ENCODE measurements at places on chromosomes 5 and 9.

- no peak for DNase-seq
Measured at GRCh38 chr5:83924171-83924570, 203.5 kb upstream of the HAPLN1 start.

- DNase-seq, result no peak
Measured at GRCh38 chr5:74194196-74194595, 446.3 kb downstream of the ENC1 start.

- no peak for DNase-seq
Measured at GRCh38 chr5:91189480-91190313, 193.4 kb downstream of the ARRDC3 start.

DNA sequence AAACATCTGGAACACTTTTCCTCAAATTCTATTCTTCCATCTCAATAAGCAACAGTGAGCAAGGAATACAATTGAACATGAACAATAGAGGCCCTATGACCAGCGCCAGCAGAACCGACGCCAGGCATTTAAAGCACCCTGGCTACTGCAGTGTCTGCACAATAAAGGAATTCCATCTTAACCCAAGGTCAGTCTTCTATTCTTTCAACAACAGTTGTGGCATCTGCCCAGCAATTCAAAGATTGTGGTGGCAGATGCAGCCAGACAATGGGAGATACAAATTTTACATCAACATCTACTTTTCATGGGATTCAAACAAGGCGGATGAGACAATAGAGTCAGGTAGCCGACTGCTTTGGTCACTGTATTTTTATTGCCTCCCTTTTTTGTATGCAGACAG, 65.9 kb downstream of the ELL2 start:
- no peak for DNase-seq

Measured in epithelial cell of prostate (primary cell).